ENCODE measurements at places on chromosomes 1 and 21.

DNA sequence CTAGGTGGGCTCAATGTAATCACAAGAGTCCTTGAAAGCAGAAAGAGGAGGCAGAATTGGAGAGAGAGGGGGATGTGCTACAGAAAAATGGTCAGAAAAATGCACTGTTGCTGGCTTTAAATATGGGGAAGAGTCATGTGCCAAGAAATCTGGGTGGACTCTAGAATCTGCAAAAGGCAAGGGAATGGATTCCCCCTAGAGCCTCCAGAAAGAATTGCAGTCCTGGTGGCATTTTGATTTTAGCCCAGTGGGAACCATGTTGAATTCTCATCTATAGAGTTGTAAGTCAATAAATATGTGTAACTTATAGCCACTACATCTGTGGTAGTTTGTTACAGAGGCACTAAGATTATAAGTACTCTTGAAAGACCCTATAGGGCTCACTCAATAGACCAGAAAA is 210.3 kb downstream of the ASTN1 start:
- DNase-seq, result no peak

DNA sequence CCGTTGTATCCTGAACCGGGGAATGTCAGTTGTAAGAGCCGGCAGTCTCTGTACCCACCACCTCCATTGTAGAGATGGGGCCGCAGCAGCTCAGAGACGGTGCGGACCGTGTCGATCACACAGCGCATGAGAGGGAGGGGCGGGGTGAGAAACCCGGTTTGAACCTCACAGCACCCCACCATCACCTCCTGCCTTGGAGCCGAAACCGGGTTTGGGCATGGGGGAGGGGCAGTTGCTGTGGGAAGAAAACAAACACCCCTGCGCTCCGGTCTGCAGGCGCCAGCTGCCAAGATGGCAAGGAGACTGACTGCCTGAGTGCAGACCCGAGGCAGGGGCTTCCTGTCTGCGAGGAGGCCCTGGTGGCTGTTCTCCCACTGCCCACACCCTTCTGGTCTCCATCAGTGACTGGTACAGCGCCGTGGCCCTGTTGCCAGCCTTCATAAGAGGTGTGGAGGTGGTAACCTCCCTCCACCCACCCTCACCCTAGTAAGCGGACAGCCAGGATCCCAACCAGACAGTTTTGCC is 69.2 kb upstream of the SSBP3 start:
- DNase-seq, result no peak

- DNase-seq, result no peak
Measured at GRCh38 chr1:174965362-174966007, 34.3 kb upstream of the CACYBP start.

GRCh38 chr1:64243757-64244080 is 40.3 kb downstream of the UBE2U start:
- no peak for DNase-seq

DNA sequence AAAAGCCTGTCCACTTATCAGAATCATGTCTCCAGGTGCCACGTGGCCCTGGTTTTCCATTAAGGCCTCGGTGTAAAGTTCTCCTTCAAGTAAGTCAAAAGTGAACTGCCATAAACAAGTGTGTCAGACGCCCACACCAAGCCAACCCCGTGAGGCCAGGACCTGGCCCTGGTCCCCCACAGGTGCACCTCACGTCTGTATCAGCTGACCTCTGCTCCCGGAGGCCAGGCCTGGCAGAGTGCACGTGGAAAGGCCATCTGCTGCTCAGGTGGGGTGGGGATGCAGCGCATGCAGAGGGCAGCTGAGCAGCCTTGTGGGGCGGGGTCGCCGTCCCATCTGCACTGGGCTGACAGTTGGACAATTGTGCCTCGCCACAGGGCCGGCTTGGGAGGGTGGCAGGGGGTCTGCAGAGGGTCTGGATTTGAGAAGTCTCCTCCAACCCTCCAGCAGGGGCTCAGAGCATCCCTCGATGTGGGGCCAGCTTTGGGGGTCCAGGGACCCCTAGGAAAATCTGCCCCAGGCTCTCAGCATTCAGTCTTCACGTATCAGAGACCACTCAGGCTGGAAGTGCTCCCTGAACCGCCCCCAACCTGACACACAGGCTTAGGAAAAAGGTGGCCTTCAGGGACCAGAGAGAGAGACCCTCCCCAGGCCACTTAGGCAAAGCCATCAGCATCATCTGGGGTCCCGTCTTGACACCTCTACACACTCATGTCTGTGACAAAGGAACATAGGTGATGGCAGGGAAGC is 3.0 kb downstream of the SLC19A1 start:
- DNase-seq, result no peak

- no peak for DNase-seq
Measured at GRCh38 chr1:233704170-233704897, 90.4 kb downstream of the KCNK1 start.

GRCh38 chr1:62280150-62280549 is 39.1 kb downstream of the KANK4 start:
- no peak for DNase-seq

GRCh38 chr21:32167513-32167912 is 111.3 kb downstream of the MIS18A start:
- no peak for DNase-seq

DNA sequence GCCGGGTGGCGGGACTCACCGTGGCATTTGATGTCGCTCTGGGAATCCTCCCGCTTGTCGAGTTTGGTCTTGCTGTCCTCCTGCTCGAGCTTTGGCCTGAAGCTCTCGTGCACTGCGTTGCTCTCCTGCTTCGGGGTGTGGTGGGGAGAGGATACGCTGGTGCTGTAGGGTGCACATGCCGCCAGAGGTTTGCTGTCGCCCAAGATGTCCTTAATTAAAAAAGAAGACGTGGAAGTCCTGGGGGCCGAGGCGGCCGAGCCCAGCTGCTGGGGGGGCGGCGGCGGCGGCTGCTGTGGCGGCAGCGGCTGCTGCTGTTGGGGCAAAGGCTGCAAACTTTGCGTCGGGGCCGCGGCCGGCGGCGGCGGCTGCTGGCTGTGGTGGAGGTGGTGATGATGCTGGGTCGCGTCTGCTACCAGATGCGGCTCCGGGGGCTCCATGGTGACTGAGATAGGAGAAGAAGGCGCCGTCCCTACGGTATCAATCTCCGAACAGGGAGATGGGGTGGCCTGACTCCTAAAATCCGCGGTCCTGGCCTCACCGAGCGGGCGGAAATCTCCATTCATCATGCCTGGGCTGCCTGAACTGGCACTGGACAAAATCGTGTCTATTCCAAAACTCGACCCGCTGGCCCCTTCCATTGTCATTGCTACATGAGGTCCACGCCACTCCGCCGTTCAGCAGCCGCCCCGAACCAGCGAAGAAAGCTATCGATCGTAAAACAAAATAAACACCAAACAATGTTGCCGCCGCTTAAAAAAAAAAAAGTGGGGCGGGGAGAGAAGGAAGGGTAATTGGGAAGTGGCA is at the start of gene BARHL2:
BARHL2 (minus strand) TSS at position 751 of the 804 bp plus-strand sequence; CDS start at position 644, 107 bp downstream.
- DNase-seq, result no peak

DNA sequence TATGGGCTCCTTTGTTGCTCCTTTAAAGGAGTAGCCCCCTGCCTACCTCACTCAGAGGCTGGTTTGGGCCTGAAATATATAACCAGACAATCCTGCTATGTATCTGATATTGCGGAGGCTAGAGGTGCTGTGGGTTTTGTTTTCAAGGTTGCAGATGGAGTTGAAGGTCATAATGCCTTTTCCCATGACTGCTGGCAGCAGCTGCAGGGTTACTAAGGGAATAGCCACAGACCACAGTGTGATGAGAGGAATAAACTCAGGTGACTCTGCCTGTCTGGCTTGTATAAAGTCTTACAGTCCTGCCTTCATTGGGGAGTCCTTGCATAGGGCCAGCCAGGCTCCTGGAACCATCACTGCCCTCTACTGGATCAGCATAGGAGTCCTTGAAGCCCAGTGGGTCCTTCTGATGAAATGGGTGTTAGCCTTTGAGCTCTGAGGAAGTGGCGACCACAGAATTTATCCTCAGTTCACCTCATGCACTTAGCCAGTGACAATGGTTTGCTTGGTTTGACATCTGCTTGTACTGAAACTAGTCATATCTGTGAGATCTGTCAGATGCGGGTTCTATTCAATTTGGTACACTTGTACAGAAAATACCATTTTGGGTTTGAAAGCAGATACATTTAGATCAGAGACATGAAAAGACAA is 174.4 kb upstream of the HMCN1 start:
- DNase-seq, result peak; percentile 22

GRCh38 chr1:234926264-234926558 is 202.4 kb downstream of the TOMM20 start:
- DNase-seq, result no peak

DNA sequence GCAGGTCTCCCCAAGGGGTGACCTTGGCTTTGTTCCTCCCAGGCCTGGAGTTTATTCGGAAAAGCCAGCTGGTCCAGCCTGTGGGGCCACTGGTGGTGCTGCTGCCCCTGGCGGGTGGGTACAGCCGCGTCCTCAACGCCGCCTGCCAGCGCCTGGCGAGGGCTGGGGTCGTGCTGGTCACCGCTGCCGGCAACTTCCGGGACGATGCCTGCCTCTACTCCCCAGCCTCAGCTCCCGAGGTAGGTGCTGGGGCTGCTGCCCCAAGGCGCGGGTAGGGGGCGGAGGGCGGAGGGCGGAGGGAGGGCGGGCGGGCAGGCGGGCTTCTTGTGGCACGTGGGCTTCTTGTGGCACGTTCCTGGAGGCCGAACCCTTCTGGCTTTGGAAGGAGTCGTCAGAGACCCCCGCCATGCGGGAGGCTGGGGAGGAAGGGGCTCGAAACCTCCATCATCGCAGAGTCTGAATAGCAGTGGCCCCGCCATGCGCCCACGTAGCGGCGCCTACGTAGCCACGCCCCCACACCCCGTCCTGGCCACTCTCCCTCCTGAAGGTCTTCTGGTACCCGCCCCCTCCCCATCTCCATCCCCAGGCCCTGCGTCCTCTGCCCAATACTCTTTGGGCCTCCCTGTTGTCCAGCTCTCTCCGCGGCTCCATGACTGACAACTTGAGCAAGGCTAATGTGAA is 16.7 kb downstream of the PCSK9 start:
- DNase-seq, result no peak

GRCh38 chr1:10173582-10173981 is 36.8 kb upstream of the KIF1B start:
- DNase-seq, result no peak

GRCh38 chr1:180632326-180633056 is 669 bp downstream of the XPR1 start:
- DNase-seq, result no peak

DNA sequence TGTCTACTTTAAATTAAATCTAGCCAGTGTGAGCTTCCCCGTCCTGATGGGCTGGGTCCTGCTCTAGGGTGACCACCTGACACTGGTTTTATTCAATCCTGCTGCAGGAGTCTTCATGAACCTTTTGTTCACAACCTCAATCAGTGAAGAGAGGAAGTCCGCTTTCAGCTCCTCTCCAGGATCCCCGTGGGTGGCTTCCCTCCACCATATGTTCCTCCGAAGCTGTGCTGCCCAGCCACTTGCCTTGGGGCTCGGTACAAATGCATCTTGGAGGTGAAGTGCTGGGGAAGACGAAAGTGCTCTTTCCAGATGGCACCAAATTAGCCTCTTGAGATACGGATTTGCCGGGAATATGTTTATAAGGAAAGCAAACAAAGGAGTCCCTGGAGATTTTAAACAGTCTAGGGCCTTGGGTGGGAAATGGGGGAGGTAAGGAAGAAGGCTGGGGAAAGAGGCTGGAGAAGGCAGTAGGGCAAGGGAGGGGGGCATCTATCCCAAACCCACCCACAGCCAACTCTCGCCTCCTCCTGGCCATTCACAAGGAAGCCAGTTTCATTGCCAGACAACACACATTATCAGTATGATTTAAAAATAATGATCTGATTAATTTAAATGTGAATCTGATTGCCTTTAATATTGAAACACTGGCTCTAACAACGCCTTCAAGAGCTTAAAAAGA is 430.8 kb downstream of the DISC1 start:
- DNase-seq, result no peak

Data from caudate nucleus (tissue), 63 donors.